ENCODE measurements at places on chromosomes 11 and 22.

DNA sequence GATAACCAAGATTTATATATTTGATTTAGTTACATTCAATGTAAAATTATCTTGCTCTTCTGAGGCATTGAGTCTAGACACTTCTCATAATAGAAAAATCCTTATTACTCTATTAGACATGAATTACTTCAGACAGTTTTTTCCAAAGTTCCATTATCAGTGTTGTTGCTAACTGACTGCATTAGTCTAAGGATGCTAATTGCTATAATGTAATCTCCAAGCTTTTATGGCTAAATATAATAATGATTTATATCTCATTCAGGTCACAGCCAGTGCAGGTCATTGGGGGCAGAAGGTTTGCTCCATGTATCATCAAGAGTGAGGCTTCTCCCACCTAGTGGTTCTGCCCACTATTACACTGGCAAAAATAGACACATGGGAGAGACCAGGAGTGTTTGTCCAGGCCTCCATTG is 377.2 kb upstream of the DDI1 start:
- no peak for DNase-seq

GRCh38 chr11:115242982-115243381 is 261.2 kb downstream of the CADM1 start:
- DNase-seq: no peak

- DNase-seq: no peak
Observed at GRCh38 chr11:130042093-130042591, 27.6 kb upstream of the APLP2 start.

DNA sequence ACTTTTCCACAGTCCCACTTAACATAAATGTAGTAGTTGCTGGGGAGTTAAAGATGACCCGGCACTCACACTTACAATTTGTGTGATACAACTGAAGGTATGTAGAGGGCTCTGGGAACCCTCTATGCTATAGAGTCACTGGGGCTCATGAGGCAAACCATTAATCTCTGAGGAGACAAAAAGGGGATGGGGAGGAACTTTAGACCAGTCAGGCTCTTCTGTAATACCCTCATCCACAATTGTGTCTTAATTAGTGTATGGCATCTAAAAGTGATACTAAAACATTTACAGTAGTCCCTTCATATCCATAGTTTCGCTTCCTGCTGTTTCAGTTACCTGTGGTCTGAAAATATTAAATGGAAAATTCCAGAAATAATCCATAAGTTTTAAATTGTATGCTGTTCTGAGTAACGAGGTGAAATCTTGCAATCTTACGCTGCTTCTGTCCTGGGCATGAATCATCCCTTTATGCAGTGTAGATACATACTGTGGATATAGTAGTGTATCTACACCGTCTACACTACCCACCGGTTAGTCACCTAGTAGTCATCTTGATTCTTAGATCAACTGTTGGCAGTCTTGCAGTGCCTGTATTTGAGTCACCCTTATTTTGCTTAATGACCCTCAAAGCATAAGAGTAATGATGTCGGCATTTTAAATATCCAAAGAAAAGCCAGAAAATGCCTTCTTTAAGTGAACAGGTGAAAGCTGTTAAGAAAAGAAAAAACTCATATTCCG is 12.2 kb downstream of the CBL start:
- no peak for DNase-seq

GRCh38 chr11:118342503-118343161 is at the start of gene CD3D:
Gene CD3D, minus strand, starts transcription at chr11:118342705. Its CDS starts 98 bp downstream, at chr11:118342607.
- no peak for DNase-seq

GRCh38 chr11:96161307-96162089 is 181.5 kb downstream of the MAML2 start:
- no peak for DNase-seq

- DNase-seq: no peak
Observed at GRCh38 chr11:64244966-64245365, 1.8 kb downstream of the PPP1R14B start.

DNA sequence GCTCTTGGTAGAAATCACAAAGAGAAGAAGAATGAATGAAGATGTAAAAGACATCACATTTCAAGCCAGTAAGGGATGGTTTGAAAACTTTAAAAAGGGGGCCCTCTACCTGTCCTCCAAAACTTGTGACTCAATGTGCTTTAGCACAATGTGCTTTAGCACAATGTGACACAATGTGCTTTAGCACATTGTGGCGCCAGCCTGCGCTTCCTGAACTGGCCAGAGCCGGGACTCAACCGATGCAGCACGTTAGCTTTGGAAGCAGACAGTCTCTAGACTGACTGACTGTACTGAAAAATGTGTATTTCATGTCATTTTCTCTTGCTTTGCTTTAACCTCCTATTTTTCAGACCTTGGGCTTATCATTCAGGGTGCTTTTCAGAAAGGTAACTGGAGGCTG is 63.5 kb downstream of the FAM83F start:
- no peak for DNase-seq

GRCh38 chr22:40368836-40369235 is 1.6 kb upstream of the SGSM3 start:
- no peak for DNase-seq

DNA sequence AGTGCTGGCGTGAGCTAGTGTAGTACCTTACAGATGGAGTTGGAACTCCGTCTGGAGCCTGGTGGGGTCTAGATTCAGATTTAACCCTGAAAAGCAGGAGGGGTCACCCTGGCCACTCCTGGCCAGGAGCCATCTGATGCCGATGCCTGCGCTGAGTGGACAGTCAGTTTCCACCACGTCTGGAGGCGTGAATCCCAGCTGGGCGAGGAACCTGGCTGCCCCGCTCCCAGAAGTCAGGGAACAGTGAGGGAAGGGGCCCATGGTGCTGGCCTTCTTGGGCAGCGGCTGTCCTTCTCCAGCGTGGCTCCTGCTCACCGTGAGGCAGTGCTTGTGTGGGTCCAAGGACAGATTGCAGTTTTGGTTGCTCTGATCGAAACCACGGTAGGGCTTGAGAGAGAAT is 76.3 kb downstream of the PARVB start:
- DNase-seq: no peak

DNA sequence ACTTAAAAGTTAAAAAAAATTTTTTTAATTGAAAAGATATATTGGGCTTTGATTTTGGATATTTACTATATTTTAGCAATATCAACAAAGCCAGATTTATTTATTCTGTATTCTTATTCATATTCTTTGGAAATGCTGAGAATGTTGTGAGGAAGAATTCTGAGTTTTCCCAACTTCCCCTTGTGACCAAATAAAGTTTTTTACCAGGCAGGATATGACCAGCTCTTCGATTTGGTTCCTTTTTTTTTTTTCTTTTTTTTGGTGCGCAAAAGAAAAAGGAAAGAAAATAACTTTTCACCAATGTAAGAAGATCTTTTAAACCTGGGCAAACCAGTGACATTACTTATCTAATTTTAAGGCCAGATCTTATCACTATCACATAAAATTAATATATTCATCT is 12.9 kb downstream of the TCP11L1 start:
- no peak for DNase-seq

DNA sequence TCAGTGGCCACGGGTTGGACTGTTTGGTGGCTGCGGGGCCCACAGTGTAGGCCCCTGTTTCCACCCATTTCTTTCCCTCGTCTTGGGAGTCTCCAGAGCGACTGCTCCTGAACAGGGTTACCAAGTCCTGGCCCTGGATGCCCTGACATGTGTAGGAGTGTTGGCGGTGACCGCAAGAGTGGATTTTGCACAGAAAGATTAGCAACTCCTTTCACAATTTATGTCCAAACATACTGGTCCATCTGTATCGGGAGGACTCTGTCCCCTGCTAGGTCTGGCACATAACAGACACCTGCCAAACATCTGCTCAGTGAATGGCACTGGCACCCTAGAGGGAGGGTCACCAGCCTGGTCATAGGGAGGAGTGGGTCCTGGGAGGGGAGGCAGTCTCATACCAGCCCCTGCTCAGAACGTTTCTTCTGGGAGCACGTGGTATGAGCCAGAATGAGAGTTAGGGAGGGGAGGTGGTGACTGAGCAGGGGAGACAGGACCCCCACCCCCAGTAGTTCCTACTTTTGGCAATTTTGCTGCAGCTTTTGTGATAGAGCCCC is 3.4 kb upstream of the APOA1 start:
- no peak for DNase-seq

GRCh38 chr11:68163691-68164090 is 42.5 kb upstream of the CHKA start:
- no peak for DNase-seq

DNA sequence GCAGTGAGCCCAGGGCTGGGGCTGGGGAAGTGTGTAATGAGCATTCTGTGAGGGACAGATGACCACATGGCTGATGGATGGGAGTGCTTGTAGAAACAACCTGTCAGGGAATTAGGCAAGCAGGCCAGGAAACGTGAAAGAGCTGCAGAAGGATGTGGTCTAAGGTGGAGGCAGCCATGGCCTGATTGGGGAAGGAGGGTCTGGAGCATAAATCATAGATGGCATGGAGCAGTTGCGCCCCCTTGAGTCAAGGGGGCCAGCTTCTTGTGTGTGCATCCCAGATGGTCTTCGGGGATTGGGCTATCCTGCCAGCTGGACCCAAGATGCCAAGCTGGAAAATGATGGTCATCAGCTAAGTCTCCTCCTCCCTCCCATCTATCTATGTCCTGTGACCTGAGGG is 119.4 kb upstream of the CLPB start:
- no peak for DNase-seq

- no peak for DNase-seq
Observed at GRCh38 chr11:44104481-44105294, 9.2 kb downstream of the EXT2 start.

DNA sequence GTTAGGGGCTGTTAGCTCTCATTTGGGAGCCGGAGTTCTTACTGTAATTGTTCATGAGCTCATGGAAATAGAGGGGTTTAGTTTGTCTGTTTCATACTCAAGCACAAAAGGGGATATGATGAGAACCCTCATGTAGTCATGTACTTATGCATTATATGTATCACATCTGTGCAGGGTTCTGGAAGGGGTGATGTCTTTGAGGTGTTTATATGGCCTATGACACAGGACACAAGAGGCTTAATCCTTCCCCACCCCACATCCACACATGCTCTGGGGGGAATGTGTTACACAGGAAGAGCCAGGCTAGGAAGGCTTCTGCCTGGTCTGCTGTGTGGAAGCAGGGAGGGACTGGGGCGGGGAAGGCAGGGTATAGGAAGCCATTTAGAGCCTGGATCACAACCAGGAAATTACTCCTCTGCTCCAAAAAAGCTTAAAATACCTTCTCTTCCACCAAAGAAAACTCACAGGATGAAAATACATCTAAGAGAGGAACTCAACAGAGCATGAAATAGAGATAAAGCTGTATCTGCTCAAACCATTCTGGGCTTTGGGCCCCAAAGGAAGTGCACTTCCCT is 316.1 kb downstream of the TMEM135 start:
- no peak for DNase-seq

DNA sequence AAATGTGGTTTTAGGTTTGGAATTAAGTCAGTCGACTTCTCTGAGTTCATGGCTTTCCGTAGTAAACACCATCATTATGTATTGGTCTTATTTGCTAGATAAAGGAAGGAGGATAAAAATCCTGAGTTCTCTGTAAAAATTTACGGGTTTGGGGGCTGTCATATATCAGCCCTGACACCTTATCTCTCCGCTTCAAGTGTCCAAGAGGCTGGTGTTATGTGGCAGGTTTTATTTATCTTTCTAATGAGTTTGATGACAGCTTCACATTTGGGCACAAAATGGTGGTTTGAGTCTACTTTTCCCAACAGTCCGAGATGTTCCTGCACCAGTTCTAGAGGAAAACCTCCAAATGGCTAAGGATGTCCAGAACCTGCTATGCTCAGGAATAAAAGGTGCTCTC is 67.3 kb upstream of the VSTM5 start:
- no peak for DNase-seq

DNA sequence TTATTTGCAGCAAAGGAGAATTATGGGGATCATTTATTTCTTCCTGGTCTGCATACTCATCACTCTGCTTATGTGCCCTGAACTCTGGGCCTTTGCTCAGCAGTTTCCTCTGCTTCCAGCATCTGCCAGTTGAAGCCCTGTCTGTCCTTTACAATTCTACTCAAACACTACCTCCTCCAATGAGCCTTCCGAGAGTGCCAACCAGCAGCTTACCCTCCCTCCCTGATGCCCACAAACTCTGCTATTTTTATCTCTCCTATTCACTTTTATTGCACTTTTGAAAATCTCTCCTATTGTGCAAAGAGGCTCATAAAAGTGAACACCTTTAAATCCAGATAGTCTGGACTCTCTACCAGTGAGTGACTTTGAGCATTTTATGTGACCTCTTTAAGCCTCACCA is 3.6 kb upstream of the ME3 start:
- no peak for DNase-seq

- no peak for DNase-seq
Observed at GRCh38 chr11:111388842-111389241, 9.8 kb upstream of the POU2AF1 start.

GRCh38 chr11:128086794-128087193 is 500.6 kb downstream of the ETS1 start:
- no peak for DNase-seq

DNA sequence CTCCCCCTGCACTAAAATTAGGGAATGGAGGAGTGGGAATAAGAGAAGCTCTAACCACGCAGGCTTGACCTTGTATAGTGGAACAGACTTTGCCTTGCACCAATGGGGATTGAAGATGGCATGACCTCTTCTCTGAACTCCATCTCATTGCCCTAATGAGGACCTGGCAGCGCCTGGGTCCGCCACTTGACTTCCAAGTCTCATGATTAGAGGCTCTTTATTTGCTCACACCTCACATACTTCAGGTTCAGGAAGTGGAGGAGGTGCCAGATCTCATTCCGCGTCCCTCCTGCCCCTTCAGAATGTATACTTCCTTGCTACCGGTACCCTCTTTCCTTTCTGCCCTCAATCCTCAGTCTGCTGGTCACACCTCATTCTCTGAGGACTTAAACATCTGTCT is 106.0 kb upstream of the CD44 start:
- no peak for DNase-seq

- no peak for DNase-seq
Observed at GRCh38 chr11:99773646-99774045, 752.9 kb downstream of the CNTN5 start.

- no peak for DNase-seq
Observed at GRCh38 chr22:35616043-35616442, 1.1 kb downstream of the MB start.

DNA sequence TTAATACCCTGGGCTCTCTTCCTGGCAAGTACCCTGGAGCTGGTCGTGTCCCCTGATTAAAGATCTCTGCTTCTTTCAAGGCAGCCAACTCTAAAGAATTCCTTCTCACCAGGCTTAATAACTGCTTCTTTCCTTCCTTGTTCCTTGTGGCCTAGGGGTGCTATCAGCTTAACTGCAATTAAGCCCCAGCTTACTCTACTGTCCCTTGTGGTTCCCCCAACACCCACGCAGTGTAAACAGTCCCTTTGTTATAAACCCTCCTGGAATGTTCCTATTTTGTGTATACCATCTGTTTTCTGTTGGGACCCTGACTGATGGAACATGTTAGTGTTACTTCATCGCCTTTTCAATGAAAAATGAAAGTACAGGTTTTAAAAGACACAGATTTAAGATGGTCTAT is 126.4 kb upstream of the KIRREL3 start:
- DNase-seq: no peak

DNA sequence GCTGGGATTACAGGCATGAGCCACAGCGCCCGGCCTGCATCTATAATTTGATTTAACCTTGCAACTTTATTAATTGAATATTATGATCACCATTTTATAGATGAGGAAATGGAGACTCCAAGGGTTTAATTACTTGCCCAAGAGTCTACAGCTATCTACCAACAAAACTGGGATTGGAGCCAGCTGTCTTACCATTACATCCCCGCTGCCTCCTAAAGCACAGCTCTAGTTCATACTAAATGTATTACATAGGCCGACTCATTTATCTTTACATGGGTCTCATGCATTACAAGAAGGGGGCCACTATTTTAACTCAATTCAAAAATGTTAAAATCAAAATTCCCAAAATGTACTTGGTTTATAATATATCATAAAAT is 14.1 kb upstream of the TMA7B start:
- DNase-seq: no peak

GRCh38 chr11:9397746-9398680 is 13.6 kb downstream of the IPO7 start:
- DNase-seq: no peak

Measured in NCI-H187 treated with DMSO at 0.1 percent for 48 hours (cell line).